AG10803 (cell line): ENCODE measurements at places on chromosomes 6 and 20.

GRCh38 chr20:64083378-64083803 is 807 bp downstream of the LKAAEAR1 start:
- DNase-seq, result peak; percentile 59

- no peak for DNase-seq
Observed at GRCh38 chr6:125742024-125742423, 7.4 kb upstream of the HEY2 start.

DNA sequence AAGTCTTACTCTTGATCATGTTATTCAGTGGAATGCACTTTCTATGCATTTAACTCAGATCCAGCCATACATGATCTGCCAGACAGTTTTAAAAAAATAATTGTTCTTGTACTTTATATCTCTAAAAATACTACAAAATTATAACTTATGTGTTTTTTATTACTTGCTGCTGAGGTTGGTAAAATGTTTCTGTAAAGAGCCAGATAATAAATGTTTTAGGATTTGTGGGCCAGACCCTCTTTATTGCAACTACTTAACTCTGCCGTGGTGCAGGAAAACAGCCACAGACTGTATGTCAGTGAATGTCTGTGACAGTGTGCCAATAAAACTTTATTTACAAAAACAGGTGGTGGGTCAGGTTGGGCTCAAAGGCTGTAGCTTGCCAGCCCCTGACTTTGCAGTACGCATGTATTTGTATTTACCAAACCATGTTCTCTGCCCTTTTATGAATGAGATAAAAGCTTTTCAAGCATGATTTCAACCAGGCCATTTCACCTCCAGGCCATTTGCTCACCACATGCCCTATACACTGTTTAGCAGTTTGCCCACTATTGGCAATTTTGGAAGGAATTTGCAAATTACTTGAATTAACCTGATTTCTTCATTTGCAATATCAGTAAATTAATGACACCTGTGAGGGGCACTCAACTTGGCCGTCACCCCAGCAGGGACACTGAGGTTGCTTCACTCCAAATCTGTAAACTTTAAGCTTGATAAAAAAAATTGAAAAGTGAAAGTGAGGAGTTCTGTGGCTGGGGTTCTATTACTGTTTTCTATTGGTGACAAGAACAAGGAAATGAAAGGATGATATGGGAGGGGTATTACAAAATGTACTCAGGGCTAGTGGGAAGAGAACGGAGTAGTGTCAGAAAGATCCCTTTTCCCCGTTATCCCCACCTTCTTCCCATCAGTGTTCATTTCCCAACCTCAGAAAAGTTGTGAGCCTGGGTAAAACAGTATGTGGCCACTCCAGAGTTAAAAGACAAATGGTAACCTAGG is 133.4 kb downstream of the CEBPB start:
- no peak for DNase-seq

GRCh38 chr6:160348223-160349019 is at the start of gene SLC22A3:
SLC22A3 (plus strand) TSS chr6:160348378; CDS start chr6:160348420, 42 bp downstream.
- no peak for DNase-seq

GRCh38 chr6:106356378-106356777 is 4.1 kb upstream of the CRYBG1 start:
- peak; percentile 27 for DNase-seq

- DNase-seq, result peak; percentile 29
Observed at GRCh38 chr6:158474961-158475343, 84.9 kb upstream of the TMEM181 start.

GRCh38 chr6:15287670-15288375 is 42.0 kb downstream of the JARID2 start:
- DNase-seq, result no peak

DNA sequence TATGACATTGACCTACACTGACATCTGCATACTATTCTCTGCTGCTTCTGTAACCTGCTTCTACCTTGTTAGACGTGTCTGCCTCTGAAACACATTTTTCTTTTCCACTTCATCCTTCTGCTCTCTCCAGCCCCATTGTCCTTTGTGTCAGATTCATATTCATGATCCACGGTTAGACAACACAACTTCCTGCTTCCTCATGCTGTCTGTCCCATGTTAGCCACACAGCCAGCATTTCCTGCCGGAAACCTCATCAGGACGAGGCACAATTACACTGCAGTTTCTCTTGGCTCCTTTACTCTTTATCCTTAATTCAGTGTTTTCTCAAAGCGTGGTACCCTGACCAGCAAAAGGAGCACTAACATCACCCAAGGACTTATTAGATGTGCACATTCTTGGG is 150.2 kb downstream of the TBC1D7 start:
- DNase-seq, result no peak

DNA sequence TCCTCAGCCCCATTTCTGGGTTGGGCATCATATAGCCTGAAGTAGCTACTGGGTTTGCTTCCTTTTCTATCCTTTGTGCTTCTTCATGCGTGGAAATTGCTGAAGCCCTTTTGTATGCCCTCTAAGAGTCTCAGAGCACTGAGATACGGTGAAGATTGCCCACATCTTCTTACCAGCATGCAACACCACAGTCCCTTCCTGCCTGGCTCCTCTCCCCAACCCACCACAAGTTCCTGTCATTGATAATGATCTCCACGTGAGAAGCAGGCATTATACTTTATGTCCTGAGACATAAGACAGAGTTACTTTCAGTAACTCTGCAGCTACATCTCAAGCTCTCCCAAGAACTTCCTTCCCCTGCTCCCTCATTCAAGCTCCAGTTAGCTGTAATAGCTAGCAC is 15.8 kb upstream of the PLCB4 start:
- no peak for DNase-seq

- DNase-seq, result no peak
Observed at GRCh38 chr6:134289204-134289575, 28.7 kb downstream of the SGK1 start.

DNA sequence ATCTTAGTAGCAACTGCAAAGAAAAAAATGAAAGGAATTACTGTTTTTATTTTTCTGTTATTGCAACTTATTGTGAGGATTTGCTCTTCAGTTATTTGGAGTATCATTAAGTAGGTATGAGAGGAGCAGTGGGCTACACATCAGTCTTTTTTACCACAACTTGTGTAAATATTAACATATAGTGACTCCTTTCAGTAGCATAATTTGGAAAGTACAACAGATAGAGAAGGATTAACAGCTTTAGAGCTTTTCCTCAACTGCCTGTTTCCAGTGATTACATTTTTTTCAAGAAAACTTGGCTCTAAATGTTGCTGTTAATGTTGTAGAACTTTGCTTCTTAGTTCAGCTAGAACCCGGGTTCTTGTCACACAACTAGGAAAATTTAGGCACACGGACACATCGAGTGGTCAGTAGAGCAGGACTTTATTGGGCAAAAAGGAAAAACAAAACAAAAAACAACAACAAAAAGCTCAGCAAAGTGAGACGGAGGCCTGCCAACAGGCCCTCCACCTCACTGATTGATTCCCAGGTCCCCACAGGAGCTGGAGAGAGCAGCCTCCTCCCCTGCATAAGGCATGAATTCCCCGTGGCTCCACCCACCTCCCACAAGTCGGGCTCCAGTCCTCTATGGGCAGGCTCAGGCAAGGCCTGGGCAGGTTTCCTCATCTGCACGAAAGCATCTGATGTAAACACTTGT is 75.1 kb downstream of the ADGRG6 start:
- DNase-seq, result no peak

- no peak for DNase-seq
Observed at GRCh38 chr20:42613076-42613475, 576.6 kb downstream of the PTPRT start.

DNA sequence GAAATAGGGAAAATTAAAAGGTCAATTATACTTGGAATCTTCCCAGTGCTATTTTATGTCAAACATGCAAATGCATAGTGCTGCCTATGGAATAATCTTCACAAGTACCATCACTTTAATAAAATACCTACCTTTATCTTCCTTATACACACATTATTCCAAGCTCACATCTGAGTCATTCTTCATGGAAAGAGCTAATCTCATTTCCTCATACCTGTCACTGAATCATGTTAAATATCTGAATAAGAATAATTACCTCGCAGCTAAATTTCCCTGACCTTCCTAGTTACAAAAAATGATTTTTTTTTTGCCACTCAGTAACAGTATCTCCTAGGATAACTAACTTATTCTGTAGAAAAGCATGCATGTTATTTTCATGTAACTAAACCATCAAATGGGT is 661.4 kb upstream of the HS3ST5 start:
- DNase-seq, result no peak

GRCh38 chr6:13355043-13355945 is 27.0 kb upstream of the TBC1D7 start:
- peak; percentile 98 for DNase-seq

GRCh38 chr6:29589423-29590048 is 4.6 kb downstream of the OR2H2 start:
- peak; percentile 51 for DNase-seq

GRCh38 chr6:3281631-3282475 is 23.1 kb downstream of the PSMG4 start:
- peak; percentile 91 for DNase-seq

DNA sequence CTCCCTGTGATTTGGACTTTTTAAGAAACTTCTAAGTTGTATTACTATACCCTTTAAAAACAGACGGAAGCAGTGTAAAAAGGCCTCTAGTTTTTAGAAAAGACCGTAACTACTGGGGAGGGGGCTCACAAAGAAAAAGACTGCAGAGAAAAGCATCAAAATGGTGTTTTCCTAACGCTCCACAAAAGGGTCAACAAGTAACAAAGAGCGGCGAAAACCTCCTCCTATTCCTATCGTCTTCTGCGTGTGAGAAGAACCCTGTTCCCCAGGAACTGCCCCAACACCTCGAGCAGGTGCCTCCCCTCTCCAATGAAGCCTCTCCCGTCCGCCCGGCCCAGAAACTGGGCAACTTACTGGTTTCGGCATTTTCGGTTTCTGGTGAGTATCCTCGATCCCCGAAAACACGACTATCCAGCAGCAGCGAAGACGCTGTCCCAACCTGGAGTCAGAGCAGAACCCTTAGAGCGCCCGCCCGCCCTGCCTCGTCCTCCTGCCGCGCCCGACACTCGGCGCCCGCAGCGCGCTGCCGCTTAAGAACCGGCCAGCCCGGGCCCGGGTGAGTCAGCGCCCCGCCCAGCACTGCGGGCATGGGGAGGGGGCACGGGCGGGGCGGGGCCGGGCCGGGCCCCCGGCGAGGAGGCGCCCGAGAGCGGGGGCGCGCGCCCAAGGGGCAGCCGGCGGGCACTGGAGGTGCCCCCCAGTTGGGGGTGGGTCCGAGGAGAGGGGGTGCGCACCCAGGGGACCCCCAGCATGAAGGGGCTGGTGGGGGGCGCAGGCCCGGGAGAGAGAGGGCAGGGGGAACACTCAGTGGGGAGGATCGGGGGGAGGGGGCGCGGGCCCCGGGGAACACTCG is 1.2 kb downstream of the EZR start:
- peak; percentile 77 for DNase-seq

DNA sequence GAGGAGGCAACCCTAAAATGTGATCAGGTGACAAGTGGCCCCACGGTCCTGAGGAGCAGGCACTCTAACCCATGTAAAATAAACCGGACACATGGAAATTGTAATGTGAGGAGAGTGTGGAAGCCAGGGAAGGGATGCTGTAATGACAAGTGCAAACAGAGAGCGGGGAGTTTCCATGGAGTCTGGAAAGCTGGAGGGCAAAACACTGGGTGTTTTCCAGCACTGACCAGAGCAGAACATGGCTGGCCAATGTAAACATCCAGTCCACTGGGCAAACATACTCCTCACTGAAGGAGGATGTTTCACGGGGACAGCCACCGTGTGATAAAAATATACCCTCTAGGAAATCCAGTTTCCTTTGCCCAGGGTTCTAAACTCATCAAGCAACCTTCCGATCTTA is 219.0 kb upstream of the JARID2 start:
- no peak for DNase-seq

- DNase-seq, result no peak
Observed at GRCh38 chr6:53850527-53850926, 55.7 kb downstream of the LRRC1 start.

DNA sequence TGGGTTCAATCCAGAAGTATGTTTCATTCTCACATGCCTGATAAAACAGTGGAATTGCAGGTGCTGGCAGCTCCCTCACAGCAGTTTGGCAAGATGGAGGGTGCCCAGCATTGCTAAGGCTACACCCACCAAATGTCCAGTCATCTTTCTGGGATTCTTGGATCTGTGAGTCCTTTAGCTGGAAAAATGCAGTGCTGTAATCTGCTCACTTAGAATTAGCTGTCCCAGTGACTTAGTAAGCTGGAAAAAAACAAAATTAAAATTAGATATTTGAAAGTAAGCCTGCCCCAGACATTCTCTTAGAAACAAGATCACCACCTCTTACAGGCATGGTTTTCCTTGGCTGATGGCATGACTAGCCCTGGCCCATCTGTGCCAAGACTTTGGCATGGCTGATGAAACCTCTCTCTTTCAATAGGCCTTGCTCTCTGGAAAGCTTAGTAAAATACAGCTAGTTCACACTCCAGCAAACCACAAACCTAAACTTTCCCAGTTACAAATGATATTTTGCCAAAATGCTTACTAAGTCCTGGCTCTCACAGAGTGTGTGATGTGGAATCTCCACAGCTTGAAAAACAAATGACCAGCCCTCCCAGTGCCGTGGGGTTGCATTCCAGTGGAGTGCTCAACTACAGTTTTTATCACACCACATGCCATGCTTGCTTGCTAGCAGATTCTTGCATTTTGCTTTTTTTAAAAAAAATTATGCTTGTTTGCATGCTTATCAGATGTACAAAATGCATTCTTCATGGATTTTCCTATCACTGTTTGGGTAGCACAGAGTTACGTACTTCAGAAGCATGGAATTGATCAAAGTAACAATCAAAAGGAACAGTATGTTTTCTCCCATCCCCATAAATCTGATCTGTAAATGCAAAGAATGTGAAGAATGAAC is 261.5 kb downstream of the EYA4 start:
- DNase-seq, result peak; percentile 98

- no peak for DNase-seq
Observed at GRCh38 chr6:157647261-157647915, 175.7 kb upstream of the SNX9 start.

DNA sequence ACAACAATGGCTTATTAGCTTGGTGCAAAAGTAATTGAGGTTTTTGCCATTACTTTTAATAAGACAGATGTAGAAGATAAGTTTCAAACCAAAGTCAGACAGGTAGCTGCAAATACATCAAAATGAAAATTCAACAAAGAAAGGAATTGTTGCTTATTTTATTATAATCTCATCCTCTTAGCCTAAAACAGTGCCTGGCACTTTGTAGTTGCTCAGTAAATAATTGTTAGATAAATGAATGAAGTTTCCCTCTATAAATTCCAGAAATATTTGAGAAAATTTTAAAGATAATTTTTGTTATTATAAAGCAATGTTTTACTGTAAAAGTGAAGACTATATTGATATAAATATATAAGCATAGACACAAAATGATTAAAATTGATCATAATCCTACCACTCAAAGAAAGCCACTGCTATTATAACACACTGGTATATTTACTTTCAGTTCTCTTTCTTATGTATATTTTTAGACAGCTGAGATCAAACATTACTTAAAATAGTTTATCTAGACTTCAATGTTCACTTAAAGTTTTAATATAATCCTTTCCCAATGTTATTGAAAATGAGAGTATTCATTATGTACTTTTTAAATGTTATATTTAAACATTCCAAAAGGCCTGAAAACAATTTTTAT is 42.5 kb downstream of the SESN1 start:
- no peak for DNase-seq

DNA sequence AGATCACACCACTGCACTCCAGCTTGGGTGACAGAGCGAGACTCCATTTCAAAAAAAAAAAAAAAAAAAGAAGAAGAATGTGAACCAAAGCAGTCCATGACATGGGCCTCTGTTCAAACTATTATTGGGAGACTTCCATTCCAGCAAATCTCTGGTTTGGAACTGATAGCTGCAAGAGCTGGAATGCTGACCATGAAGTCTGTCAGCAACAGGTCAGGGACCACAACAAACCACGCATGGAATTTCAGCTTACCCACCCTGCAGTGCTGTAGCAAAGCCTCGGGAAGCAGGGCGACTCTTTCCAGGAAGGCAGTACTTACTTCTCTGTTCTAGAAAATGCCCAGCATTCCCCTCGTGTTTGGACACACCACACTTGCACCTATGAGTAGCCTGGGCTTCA is 34.1 kb upstream of the TBC1D7 start:
- peak; percentile 68 for DNase-seq
